Osteocyte (in vitro differentiated cells): ENCODE measurements at places on chromosomes 6 and 20. TPM values are rescaled to one million over a fixed set of nuclear protein-coding genes. Genes with fewer than 3 reads are reported as not detected.
A peak's percentile ranks its signal among the peaks of the same experiment; 100 is the strongest.

RNF39 gene
- not detected in 2 replicates for total RNA-seq

RBM38 gene
- total RNA-seq: 17.8 and 18.8 TPM in 2 replicates

ELOVL2 gene
- 55.1 and 57.0 TPM in 2 replicates for total RNA-seq

THBD gene
- total RNA-seq: 66.3 and 68.3 TPM in 2 replicates

FNDC11 gene
- 0.13 and 0.34 TPM in 2 replicates for total RNA-seq

PPP1R14C gene
- total RNA-seq: 0.46 and 0.60 TPM in 2 replicates

CAP2 gene
- 71.8 and 83.6 TPM in 2 replicates for total RNA-seq

SLC26A8 gene
- not detected in 2 replicates for total RNA-seq

REPS1 gene
- 32.2 and 38.0 TPM in 2 replicates for total RNA-seq

MUCL3 gene
- total RNA-seq: not detected in 2 replicates

PTGIS gene
- 67.6 and 72.1 TPM in 2 replicates for total RNA-seq

CST4 gene
- total RNA-seq: not detected in 2 replicates

PACSIN1 gene
- total RNA-seq: not detected in 2 replicates

FAXC gene
- 2.5 and 3.1 TPM in 2 replicates for total RNA-seq

DNA sequence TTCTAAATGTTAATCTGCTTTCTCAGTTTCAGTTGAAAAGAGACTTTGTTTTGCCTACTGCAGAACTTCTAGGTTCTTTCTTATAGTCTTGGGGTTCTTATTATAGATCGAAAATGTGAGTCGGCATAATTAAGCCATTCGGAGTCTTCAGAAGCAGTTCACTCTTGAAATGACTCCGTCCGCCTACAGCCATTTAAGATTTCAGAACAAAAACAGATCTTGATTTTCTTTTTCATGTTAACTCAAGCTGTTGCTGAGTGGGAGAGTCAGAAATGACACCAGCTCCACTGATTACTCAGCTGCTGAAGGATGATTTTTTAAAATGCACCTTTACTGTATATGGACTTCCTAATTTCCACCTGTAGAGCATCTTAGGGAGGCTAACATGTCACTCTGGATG, 15.9 kb downstream of the PRDM1 start:
- H3K4me3 ChIP-seq: no peak overlapping the region

- H3K4me3 ChIP-seq: no peak overlapping the region
- DNase-seq: no peak
- H3K36me3 ChIP-seq: no peaks in the 10 kb centered on the region
- peaks cover 10% of the 10 kb centered on the region for H3K27me3 ChIP-seq
- H3K4me1 ChIP-seq: no peaks in the 10 kb centered on the region
Observed at GRCh38 chr6:89932245-89932802, 38.1 kb downstream of the GJA10 start.

GRCh38 chr6:141105481-141105880, 1027.2 kb upstream of the GJE1 start:
- no peak overlapping the region for H3K4me3 ChIP-seq
- H3K27me3 ChIP-seq: no peaks in the 10 kb centered on the region
- H3K4me1 ChIP-seq: peaks cover 9% of the 10 kb centered on the region
- H3K36me3 ChIP-seq: no peaks in the 10 kb centered on the region
- DNase-seq: no peak

DNA sequence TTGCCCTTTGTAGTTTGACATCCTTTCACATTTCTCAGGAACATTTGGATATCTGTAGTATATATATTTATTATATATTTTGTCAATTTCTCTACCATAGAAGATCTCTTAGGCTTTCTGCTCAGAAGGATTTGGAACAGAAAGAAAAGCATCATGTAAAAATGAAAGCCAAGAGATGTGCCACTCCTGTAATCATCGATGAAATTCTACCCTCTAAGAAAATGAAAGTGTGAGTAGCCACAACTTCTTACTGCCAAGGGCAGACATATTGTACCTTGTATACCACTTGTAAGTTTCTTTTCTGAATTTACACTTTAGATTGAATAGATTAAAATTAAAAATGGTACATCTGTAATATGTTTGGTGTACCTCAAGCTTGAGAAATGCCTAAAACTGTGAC, 31.2 kb downstream of the TPX2 start:
- H3K27ac ChIP-seq: peak overlapping the region; percentile 69
- DNase-seq: no peak
- H3K4me3 ChIP-seq: no peak overlapping the region
- no peaks in the 10 kb centered on the region for H3K27me3 ChIP-seq
- peaks cover 27% of the 10 kb centered on the region for H3K4me1 ChIP-seq
- H3K36me3 ChIP-seq: peaks cover 12% of the 10 kb centered on the region

DNA sequence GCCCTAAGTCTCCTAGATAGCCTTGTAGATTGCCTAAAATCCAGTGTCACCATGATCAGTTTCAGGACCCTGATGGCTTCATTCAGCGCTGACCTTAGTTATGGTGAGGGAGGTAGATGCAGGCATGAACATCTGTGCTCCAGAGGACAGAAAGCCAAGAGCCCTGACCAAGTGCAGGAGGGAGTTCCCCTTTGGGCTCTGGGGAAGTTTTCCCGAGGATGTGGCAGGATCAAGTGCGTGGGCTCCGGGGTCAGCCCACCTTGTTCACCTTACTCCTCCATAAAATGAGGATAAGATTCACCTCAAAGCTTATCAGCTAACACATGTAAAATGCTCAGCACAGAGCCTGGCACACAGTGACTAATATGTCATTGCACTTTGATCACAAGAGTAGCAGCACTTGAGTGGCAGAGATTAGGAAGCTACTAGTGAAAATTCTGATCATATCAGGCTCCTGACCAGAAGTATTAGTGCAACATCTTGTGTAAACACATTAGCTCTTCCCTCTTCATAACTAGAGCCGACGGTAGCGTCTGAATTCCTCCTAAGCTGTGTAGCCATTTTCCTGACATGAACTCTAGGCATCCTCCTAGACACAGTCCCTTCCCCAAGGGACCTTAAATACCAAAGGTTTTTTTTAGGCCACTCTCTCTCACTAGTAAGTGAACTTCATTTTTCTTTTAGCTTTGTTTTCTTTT, 125.2 kb downstream of the SULF2 start:
- no peaks in the 10 kb centered on the region for H3K27me3 ChIP-seq
- peaks cover 25% of the 10 kb centered on the region for H3K36me3 ChIP-seq
- no peak for DNase-seq
- H3K4me1 ChIP-seq: peaks cover 17% of the 10 kb centered on the region
- no peak overlapping the region for H3K27ac ChIP-seq
- no peak overlapping the region for H3K4me3 ChIP-seq

- no peaks in the 10 kb centered on the region for H3K27me3 ChIP-seq
- H3K36me3 ChIP-seq: peaks cover 9% of the 10 kb centered on the region
- no peak for DNase-seq
Observed at GRCh38 chr20:63289311-63290135, 3.5 kb upstream of the COL20A1 start.

- H3K4me1 ChIP-seq: no peaks in the 10 kb centered on the region
- H3K27ac ChIP-seq: no peak overlapping the region
- DNase-seq: no peak
- H3K27me3 ChIP-seq: no peaks in the 10 kb centered on the region
- H3K4me3 ChIP-seq: no peak overlapping the region
Observed at GRCh38 chr6:82166493-82166892, 81.1 kb downstream of the IBTK start.

- H3K27me3 ChIP-seq: no peaks in the 10 kb centered on the region
- no peak overlapping the region for H3K4me3 ChIP-seq
- peaks cover 4% of the 10 kb centered on the region for H3K4me1 ChIP-seq
- H3K27ac ChIP-seq: no peak overlapping the region
- no peaks in the 10 kb centered on the region for H3K36me3 ChIP-seq
- no peak for DNase-seq
Observed at GRCh38 chr6:21107796-21108195, 485.8 kb upstream of the SOX4 start.

DNA sequence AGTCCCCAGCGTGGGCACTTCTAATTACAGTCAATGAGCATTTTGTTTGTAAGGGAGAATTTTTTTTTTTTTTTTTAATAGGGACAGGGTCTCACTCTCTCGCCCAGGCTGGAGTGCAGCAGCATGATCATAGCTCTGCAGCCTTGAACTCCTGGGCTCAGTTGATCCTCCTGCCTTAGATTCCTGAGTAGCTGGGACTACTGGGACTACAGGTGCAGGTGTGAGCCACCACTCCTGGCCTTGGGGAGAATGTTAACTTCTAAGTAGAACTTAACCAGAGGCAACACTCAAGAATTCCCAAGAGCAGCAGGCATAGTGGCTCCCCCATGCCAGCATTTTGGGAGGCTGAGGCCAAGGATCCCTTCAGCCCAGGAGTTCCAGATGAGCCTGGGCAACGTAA, 52.9 kb upstream of the ZNF217 start:
- peaks cover 20% of the 10 kb centered on the region for H3K4me1 ChIP-seq
- no peak overlapping the region for H3K27ac ChIP-seq
- no peak for DNase-seq
- H3K27me3 ChIP-seq: no peaks in the 10 kb centered on the region

- H3K27ac ChIP-seq: no peak overlapping the region
- no peaks in the 10 kb centered on the region for H3K4me1 ChIP-seq
- DNase-seq: no peak
- no peaks in the 10 kb centered on the region for H3K36me3 ChIP-seq
Observed at GRCh38 chr20:7790189-7790588, 150.1 kb downstream of the HAO1 start.

DNA sequence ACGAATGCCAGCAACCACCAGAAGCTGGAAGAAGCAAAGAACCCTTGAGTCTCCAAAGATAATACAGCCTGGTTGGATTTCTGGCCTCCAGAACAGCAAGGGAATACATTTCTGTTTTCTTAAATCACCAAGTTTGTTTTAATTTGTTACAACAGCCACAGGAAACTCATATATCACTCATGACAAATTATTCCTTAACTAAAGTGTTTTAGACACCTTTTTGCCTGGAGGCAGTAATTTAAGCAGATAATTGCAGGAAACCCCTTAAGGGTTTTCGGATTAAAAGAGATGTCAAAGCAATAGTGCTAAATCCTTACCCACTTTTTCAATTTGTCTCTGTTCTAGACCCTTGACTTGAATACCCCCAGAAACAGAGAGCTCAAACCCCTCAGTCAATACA, 1050.0 kb downstream of the EPHA7 start:
- no peak overlapping the region for H3K27ac ChIP-seq
- no peak for DNase-seq
- no peak overlapping the region for H3K4me3 ChIP-seq

- H3K4me1 ChIP-seq: no peaks in the 10 kb centered on the region
- no peak overlapping the region for H3K27ac ChIP-seq
- H3K27me3 ChIP-seq: peaks cover 5% of the 10 kb centered on the region
Observed at GRCh38 chr6:1285956-1286355, 25.9 kb upstream of the FOXQ1 start.

DNA sequence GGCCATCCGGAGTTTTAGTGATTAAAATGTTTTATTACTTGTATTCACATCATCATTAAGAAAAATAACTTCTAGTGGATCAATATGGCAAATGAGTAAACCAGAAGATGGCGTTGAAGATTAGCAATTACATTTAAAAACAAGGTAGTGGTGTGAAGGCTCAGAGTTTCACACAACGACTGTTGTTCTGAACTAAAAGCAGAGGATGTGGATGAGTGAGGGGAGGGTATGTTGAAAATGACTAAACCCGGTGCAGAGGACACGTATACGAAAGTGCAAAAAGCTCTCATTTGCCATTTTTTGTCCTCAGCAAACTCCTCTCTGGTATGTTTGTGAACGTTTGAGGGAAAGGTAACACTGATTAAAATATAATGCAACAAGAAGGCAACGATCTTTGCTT, 1.9 kb upstream of the IRF4 start:
- H3K27ac ChIP-seq: no peak overlapping the region
- H3K36me3 ChIP-seq: no peaks in the 10 kb centered on the region
- DNase-seq: no peak
- peaks cover 18% of the 10 kb centered on the region for H3K4me1 ChIP-seq
- no peak overlapping the region for H3K4me3 ChIP-seq
- H3K27me3 ChIP-seq: peaks cover 70% of the 10 kb centered on the region

GRCh38 chr6:150057501-150057951, 11.4 kb downstream of the ULBP3 start:
- H3K27ac ChIP-seq: no peak overlapping the region
- H3K27me3 ChIP-seq: peaks cover 41% of the 10 kb centered on the region
- no peak for DNase-seq
- H3K36me3 ChIP-seq: peaks cover 2% of the 10 kb centered on the region
- no peaks in the 10 kb centered on the region for H3K4me1 ChIP-seq
- no peak overlapping the region for H3K4me3 ChIP-seq

- DNase-seq: no peak
- peaks cover 22% of the 10 kb centered on the region for H3K36me3 ChIP-seq
- H3K27me3 ChIP-seq: no peaks in the 10 kb centered on the region
- peak overlapping the region; percentile 33 for H3K27ac ChIP-seq
Observed at GRCh38 chr6:83867527-83868161, 8.2 kb downstream of the CYB5R4 start.

GRCh38 chr6:148423601-148424270, 81.1 kb downstream of the SASH1 start:
- peaks cover 18% of the 10 kb centered on the region for H3K4me1 ChIP-seq
- H3K4me3 ChIP-seq: no peak overlapping the region
- H3K27ac ChIP-seq: no peak overlapping the region
- no peaks in the 10 kb centered on the region for H3K27me3 ChIP-seq

- no peak overlapping the region for H3K4me3 ChIP-seq
- H3K4me1 ChIP-seq: peaks cover 5% of the 10 kb centered on the region
- no peak for DNase-seq
- H3K36me3 ChIP-seq: no peaks in the 10 kb centered on the region
- no peak overlapping the region for H3K27ac ChIP-seq
Observed at GRCh38 chr6:45959534-45960145, 56.0 kb downstream of the CLIC5 start.

DNA sequence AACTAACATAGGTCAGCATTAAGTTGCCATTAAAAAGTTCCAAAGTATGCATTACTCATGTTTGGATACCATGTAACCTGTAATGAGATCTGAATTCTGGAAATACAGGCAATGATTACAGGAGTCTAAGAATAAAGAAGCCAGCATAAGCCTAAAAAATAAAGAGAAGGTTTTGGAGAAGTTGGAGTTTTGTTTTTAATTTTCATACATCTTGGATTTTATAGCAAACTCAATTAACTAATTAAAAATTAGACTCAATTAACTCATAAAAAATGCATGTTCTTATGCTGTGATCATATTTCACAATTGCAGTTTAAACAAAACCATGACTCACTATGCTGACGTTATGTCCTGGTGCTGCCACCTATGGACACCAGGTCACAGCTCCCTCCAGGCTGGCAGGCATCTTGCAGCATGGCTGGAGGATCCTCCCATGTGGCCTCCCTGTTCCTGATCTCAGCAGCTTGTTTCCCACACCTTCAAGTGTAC, 648.8 kb upstream of the AGPAT4 start:
- peaks cover 38% of the 10 kb centered on the region for H3K4me1 ChIP-seq
- peak overlapping the region; percentile 69 for H3K27ac ChIP-seq
- no peaks in the 10 kb centered on the region for H3K27me3 ChIP-seq
- H3K4me3 ChIP-seq: no peak overlapping the region
- no peak for DNase-seq
- no peaks in the 10 kb centered on the region for H3K36me3 ChIP-seq
